HS-27A (cell line): ENCODE measurements at places on chromosomes 6 and 20.

- DNase-seq = peak; percentile 41
Observed at GRCh38 chr6:44966449-44967092, 361.6 kb upstream of the RUNX2 start.

DNA sequence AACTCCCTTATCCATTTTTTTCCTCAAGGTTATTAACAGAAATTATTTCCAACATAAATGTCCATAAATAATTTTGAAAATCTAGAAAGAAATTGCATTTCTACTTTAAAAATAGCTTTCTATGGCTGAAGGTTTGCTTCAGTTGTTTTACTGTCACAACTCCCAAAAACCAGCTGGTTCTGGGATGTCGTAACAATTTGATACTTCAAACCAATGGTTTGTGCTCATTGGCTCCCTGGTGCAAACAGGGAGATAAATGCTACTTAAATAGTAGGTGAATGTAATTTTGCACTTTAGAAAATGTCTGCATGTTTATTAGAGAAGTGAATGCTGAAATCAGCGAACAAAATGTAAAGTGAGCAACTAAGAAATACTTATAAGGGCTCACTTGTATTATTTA is 31.1 kb downstream of the LAMA2 start:
- no peak for DNase-seq

GRCh38 chr6:73285674-73286283 is 22.8 kb upstream of the KHDC1 start:
- no peak for DNase-seq

GRCh38 chr20:46275091-46275490 is 33.2 kb downstream of the CDH22 start:
- no peak for DNase-seq

- no peak for DNase-seq
Observed at GRCh38 chr6:90500458-90500857, 86.4 kb downstream of the MAP3K7 start.

DNA sequence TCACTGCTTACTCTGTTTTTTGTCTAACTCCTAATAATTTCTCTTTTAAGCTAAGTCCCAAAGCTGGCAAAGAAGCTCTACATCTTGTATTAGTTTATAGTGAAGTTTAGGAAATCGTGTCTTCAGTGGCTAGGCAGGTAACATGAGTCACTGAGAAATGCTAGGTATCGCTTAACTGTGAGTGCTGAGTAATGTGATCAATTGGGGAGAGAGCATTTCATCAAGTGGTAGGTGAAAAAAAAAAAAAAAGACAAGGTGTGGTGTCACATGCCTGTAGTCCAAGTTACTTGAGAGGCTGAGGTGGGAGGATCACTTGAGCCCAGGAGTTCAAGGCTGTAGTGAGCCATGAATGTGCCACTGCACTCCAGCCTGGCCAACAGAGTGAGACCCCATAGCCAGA is 125.3 kb downstream of the FAM83B start:
- DNase-seq = no peak

DNA sequence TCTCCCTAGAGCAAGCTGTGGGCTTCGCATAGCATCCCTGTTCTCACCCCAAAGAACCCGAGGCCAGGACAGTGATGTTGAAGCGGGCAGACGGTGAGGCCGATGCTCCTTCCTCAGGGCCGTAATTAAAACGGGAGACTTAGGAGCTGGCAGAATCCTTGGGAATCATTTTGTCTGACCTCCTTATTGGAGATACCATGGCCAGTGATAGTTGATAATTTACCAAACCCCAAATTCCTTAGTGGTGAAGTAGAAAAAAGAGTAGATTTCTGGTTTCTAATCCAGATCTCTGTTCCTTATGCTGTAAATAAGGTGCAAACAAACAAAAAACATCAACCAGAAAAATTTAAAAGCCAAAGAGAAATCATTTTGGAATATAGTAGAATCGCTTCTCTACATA is 361.1 kb upstream of the AGPAT4 start:
- DNase-seq = no peak

- no peak for DNase-seq
Observed at GRCh38 chr20:45153752-45154151, 20.9 kb upstream of the PI3 start.

GRCh38 chr20:52012079-52012478 is 179.5 kb downstream of the ZFP64 start:
- no peak for DNase-seq

- no peak for DNase-seq
Observed at GRCh38 chr6:18203786-18204185, 48.6 kb downstream of the KDM1B start.

DNA sequence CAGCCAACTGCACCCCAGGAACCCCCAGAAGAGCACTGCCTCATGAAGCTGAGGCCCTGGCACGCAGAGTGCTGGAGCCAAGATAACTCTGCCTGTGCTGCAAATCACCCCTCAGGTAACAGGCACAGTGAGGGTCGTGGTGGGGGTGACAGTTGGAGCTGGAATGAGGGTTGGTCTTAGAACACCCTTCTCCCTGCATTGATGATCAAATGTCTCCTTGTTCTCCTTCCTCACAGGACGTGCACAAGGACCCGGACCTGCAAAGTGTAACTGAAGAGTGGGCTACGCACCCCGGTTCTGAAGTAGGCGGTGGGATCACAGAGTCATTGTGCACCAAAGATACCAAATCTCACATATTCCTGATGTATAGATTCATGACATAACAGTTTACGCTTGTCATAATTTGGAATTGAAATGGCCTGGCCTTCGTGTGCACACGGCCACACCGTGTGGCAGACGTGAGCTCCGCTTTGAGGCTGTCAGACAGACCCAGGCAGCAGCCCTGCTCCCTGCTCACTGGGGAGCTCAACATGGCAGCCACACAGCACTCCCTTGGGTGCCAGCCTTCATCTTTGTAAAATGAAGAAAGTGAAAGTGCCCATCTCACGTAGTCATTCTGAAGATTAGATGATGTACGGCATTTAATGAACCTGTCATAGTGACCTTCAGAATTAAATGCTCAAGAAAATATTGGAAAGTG is 8.8 kb downstream of the THBS2 start:
- DNase-seq = no peak

- no peak for DNase-seq
Observed at GRCh38 chr6:136410201-136411024, 120.8 kb upstream of the BCLAF1 start.

DNA sequence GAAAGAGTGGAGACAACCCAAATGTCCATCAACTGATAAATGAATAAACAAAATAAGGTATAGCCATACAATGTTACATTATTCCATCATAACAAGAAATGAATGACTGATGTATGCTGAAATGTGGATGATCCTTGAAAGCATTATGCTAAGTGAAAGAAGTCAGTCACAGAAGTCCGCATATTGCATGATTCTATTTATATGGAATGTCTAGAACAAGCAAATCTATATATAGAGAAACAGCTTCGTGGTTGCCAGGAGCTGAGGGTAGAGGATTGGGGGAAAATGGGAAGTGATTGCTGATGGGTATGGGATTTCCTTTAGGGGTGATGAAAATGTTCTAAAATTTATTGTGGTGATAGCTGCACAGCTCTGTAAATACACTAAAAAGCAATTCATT is 196.8 kb downstream of the ATXN1 start:
- DNase-seq = no peak

GRCh38 chr6:111013144-111013915 is 31.5 kb downstream of the RPF2 start:
- no peak for DNase-seq

GRCh38 chr6:142881761-142882160 is 63.2 kb downstream of the HIVEP2 start:
- DNase-seq = no peak

DNA sequence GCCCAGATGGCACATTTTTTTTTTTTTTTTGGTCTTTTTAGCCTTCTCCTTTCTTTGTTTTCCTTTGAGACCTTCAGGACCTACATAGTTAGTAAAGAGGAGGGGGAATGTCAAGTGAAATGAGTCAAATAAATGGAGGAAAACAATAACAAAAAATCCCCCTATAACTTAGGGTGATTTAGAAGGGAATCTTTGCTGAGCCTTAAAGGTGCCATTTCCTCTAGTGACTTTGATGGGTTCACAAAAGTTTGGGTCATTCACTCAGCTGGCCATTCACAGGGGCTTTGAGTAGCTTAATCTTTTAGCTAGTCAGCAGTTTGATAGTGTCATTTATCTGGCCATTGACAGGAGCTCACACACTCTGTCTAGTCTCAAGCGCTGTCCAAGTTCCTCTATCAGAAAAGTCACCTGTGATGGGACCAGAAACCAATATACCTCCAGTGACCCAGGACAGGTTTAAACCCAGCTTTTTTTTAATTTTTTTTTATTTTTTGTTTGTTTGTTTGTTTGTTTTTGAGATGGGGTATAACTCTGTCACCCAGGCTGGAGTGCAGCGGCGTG is 275.1 kb upstream of the PRDM1 start:
- no peak for DNase-seq

DNA sequence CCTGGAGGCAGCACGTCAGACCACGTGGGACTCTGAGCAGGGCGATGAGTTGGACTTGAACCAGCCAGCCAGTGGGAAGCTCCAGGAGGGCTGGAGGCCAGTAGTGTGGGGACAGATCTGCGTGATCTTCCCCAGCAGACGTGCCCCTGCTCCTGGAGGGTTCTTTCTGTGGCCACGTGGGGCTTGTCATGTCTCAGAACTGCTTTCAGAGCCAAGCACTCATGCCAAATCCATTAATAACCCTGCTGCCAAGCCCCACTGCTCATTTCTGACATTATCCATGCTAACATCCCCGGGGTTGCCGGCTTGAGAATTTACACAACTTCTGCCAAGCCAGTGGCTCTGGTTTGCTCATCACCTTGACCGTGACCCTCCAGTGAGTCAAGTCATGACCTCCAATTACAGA is 38.3 kb downstream of the SIRPA start:
- no peak for DNase-seq

DNA sequence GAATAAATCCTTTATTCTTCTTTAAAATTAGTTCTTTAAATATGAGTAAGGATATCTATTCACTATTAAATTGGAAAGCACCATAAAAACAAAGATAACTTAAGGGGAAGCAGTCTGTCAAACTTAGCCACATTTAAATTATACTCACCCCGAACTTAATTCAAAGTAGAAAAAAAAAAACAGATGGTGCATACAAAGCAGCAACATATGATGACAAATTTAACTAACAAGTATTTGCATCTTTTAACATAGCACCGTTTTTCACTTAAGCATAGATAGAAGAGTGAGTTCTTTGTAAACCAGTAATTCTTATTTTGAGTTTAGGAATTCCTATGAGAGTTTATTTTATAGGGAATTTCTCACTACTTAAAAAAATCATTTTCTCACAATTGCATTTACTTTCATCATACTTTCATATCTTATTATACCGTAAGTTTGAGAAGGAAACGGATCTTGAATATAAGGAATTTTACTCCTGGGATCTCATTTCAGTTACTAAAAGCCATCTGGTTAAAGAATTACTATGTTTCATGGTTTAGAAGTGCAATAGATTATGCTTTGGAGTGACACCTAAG is 828.2 kb upstream of the MAP3K7 start:
- DNase-seq = no peak

DNA sequence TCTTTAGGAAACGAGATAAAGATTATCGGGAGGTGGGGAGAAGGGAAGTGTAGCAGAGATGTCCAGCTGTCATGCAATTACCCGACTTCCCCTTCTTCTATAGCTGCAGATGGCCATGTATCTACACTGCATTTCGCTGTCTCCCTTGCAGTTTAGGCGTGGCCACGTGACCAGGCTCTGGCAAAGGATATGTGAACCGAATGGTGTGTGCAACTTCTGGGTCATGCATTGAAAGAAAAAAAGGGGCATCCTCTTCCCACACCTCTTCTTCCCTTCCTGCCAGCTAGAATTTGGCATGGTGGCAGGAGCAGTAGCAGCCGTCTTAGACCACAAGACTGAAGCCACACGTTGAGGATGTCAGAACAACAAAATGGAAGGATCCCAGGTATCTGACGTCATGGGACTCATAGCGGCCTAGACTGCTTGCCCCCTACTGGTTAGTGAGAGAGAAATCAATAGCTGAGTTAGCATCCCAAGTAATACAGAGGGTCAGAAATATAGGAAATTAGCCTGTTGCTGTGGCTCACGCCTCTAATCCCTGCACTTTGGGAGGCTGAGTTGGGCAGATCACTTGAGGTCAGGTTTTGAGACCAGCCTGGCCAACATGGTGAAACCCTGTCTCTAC is 32.8 kb downstream of the TCF15 start:
- no peak for DNase-seq

DNA sequence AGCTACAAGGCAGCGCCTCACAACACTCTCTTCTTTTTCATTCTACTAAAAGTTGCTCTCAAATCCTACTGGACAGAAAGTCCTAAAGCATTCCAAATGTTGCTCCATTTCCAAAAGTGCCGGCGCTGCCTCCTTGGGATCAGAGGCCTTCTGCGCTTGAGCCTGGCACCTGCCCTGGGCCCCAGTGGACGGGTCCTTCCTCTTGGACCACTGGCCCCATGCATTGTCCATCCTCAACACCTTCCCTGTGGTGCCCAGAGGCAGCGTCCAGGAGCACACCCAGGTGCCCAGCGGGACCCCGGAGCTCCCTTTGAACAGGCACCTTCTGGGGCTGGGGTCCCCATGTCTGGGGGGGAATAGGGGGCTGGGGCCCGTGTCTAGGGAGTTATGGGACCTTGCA is 205.2 kb downstream of the ERMARD start:
- DNase-seq = no peak

DNA sequence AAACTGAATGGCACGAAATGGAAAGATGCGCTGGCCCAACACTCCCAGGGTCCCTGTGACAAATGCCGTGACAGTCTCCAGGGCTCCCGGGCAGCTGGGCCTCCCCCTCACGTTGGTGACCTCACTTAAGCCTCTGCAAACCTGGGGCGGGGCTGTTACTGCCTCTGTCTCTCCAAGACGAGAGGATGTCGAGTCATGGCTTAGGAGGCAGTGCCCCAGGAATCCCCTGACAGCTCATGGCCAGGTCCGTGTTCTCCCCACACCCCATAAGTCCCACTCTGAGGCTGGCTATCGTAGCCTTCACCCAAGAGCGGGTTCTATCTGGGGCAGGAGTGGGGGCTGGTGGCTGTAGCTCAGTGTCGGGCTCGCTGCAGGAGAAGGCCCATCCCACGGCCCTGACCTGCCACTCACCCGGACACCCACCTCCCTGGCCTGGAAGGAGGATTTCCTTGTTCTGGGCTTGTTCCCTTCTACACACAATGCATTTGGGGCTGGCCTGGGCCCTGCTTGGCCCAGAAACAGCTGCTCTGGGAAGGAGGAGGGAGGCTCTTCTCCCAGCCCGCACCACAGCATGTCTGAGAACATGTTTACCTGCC is 5.6 kb upstream of the RPS21 start:
- DNase-seq = no peak

GRCh38 chr20:50488236-50488806 is 21.9 kb upstream of the PTPN1 start:
- no peak for DNase-seq

GRCh38 chr6:31736021-31736767 is at the start of gene CLIC1:
Gene CLIC1, minus strand, starts transcription at chr6:31736530. Its CDS starts 230 bp downstream, at chr6:31736300.
- DNase-seq = peak; percentile 68

DNA sequence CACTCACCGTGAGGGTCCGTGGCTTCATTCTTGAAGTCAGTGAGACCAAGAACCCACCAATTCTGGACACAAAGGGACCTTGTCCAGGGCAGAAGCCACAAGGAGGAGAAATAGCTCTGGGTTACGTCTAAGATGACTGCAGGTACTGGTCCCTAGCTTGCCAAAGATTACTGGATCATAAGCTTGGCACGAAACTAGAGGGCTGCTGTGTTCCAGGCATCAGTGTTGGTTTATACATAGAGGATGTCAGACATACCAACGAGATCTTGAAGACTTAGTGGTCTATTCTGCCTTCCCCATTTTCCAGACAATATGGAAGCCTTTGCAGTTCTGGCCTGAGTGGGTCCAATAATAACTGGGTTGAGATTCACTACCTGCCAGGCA is 175.7 kb downstream of the TBX18 start:
- DNase-seq = no peak

- DNase-seq = no peak
Observed at GRCh38 chr6:43149265-43149664, 21.8 kb upstream of the SRF start.
